Skeletal muscle cell (primary cell): ENCODE measurements at places on chromosomes 1 and 21.

DNA sequence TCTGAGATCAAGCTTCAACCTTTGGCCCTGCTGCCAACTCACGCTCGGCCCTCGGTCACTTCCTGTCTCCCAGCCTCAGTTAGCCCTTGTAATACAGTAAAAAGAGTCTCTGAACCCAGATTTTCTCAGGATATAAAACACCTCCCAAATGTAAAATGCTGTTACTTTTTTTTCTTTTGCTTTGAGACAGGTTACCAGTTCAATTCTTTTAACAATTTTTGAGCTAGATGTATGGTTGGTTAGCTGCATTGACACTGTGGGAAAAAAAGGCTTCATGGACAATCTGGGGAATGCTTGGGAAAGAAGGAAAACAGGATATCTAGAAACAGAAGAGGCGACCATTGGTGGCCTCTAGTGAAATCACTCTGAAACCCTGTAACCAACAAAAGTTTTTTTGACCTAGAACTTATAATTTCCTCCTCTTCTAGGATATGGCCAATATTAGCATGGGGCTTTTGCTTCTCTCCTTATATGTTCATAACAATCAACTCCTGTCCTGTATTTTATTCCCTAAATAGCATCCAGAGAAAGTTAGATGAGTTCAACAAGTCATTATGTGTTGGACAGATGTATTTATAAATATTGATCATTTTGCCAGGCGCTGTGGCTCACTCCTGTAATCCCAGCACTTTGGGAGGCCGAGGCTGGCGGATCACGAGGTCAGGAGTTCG is 1.3 kb downstream of the CMPK1 start:
- DNase-seq = no peak

GRCh38 chr1:93614986-93615581 is 66.6 kb downstream of the BCAR3 start:
- peak; percentile 97 for DNase-seq

DNA sequence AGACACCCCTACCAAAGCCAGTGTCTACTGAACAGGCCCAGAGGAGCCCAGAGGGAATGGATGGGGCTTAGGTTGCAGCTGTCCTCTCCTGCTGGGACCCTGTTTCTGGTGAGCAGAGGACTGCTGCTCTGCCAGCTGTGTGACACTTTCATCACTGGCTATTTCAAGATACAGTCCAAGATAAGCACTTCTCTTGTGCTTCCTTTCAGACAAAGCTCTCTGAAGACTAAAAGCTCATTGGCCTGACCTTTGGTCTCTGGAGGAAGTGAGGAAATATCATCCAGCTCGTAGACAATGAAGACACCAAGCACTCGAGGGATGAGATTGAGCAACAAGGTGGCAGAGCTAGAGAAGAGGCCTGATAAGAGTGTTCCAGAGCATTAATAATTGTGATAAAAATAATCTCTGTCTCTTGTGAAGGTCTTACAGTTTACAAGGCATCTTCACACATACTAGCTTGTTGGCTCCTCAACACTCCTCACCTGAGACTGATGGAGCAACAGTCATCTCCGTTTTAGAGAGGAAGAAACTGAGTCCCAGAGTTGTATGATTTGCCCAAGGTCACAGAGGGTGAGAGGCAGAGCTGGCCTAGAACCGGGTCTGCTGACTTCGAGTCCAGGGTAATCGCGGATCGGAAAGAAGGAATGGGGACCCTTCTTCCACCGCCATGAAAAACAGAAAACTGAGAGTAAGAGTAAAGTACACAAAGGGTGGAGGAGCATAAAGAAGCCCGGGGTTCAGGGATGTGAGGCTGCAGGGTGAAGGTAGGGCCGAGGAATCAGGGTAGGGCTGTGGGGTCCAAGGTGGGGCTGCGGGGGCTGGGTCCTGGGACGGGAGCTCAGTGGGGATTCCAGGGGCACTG is 666 bp downstream of the PAFAH2 start:
- peak; percentile 52 for DNase-seq

DNA sequence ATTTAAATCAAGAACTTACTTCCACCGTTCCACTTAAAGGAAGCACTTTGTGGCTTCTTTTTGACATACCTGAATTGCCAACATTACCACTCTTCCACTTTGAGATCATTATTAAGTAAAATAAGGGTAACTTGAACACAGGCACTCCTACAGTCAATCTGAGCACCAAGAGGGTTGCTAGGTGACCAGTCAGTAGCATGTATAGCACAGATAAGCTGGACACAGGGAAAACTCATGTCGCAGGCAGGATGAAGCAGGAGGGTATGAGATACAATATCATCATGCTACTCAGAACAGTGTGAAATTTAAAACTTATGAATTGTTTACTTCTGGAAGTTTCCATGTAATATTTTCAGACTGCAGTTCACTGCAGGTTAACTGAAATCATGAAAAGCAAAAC is 47.0 kb upstream of the RAP1GAP start:
- no peak for DNase-seq

GRCh38 chr1:232689711-232690110 is 59.8 kb upstream of the SIPA1L2 start:
- no peak for DNase-seq
